ENCODE measurements at places on chromosomes 5 and 9. TPM values are rescaled to one million over a fixed set of nuclear protein-coding genes. Genes with fewer than 3 reads are reported as not detected.

The ADAMTS19 gene
- total RNA-seq, result not detected

The CATSPER3 gene
- total RNA-seq, result 0.08 TPM

DNA sequence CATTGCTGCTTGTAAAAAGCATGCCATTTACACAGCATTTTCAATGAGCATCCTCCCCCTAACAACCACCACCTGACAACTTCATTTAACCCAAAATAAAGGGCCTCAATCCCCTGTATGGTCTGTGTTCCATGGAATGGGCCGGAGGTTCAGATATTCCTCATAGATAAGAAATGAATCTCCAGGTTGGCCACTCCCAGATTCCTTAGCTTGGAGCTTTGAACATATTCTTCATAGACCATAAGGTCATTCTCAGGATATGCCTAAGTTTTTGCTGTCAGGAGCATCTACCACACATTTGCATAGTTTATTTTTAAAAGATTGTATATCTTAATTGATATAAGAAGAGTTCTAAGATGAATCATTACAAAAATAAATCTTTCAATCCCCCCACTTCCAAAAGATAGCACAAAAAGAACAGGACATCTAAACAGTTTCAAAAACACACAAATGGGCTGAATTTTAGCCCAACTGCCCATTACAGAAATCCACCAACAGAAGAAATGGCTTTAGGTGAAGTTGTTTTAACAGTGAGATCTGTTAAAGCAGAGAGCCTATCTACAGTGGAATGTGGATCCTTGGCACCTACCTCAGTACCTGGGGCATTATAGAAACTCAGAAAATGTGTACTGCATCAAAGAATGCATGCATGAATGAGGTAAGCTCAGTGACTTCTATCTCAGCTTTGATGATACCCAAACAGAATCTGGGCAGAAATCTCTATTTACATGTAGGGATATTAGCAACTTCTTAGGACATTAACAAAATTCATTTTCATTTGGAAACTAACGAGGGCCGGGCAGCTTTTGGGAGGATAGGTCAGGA is 179.8 kb downstream of the SEC61B start:
- DNase-seq, result no peak

DNA sequence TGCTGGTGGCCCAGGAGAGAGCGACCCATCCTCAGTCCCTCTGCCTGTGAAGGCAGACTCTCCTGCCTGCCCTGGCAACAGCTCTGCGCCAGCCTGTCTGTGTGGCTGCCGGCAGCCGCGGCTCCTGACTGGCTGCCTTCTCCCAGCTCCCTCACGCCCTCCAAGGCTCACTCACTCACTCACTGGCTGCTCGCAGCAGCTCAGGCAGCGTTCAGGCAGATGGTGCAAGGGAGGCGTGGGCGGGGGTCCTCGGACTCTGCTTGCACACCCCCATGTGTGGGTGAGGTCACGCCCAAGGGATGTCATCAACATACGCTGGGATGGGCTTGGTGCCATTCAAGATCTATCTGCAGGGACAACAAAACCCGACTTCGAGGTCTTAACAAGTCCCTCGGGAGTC is 66.7 kb downstream of the DAB2IP start:
- DNase-seq, result no peak

- peak; percentile 88 for DNase-seq
Observed at GRCh38 chr5:157362012-157362411, 96.1 kb downstream of the CYFIP2 start.

DNA sequence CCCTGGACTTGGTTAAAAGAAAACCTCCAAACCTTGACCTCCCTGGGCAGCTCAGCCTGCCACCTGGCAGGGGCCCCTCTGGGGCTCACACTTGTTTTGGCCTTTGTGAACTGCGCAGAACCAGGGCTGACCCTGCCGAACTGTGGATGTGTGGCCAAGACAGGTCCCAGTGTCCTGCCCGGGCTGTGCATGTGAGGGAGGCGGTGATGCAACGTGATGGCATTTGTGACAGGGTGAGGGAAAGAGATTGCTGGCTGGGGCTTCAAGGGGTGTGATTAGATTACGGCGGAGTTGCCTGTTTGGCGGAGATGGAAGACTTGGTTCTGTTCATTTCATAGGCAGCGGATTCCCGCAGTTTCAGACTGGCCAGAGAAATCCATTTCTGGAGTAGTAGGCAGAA is 30.4 kb upstream of the NKX2-5 start:
- DNase-seq, result no peak

Data from SJSA1 (cell line).